ENCODE measurements at places on chromosomes 7 and 10.

DNA sequence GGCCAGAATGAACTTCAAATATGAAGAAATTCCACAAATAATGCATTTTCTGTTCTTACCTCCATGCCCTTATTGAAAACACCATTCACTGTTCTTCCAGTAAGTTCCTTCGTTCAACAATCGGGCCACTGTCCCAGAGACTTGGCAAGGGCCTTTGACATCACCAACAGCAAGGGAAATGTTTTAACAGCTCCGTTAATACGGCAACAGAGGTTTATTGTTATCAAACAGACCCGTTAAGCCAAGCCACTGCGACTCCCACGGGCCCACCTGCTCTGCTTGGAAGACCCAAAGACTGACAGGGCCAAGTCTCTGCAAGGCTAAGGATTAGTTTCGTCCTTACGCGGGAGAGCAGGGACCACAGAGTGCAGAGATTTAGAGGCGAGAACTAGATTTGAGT is 43.4 kb upstream of the LYZL1 start:
- no peak for DNase-seq

DNA sequence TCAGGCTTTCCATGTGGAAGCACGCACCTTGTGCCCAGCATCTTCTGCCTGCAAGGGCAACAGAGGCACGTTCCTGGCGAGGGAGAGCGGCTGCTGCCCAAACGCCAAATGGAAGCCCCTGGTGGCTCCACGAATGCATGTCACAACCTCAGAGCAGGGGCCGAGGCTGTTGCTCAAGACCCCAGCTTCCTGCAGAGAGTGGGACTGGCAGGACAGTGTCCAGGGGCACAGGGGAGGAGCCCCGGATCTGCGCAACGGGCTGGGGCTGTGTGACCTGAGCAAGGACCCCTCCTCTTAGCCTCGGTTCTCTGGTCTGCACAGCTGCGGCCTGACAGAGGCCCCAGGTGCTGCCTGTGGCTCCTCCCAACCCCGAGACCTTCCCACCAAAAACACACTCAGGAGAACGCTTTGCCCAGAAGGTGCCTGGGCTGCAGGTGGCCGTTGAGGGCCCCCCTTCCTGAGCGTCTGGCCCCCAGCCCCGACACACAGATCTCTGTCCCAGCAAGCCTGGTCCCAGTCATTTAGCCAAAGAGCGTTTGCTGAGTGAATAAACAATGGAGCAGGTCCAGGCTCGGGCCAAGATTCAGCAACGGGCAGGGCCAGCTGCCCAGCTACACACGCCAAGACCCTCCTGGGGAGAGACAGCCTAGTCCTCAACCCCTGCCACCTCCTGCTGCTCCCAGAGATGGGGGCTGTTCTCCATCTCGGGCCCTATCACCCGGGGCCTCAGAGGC is 1.2 kb downstream of the MICALL2 start:
- no peak for DNase-seq

GRCh38 chr7:100952641-100953040 is 3.3 kb downstream of the MUC3A start:
- DNase-seq: no peak

GRCh38 chr10:338171-339037 is 203.1 kb downstream of the ZMYND11 start:
- DNase-seq: no peak

DNA sequence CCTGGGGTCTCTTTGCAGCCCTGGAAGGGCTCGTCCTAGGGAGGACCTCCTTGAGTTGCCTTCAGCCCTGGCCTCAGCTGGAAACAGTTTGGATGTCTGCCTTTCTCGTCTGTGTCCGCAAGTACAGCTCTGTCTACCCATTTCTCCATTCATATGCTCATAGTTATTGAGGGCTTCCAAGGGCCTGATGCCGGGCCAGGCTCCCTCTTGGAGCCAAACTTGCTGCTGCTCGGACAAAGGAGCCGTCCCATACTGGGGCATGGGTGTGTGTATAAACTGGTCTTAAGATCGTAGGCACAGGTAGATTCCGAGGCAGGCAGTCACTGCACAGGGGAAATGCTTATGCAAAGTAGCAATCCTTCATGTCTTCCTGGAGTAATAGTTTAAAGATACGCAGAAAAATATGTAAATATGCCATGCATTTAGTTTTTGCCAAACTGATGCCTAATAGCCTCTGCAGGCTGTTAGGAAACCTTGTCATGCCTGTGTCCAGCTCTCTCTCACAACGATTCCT is 117.0 kb upstream of the BTBD16 start:
- DNase-seq: no peak

DNA sequence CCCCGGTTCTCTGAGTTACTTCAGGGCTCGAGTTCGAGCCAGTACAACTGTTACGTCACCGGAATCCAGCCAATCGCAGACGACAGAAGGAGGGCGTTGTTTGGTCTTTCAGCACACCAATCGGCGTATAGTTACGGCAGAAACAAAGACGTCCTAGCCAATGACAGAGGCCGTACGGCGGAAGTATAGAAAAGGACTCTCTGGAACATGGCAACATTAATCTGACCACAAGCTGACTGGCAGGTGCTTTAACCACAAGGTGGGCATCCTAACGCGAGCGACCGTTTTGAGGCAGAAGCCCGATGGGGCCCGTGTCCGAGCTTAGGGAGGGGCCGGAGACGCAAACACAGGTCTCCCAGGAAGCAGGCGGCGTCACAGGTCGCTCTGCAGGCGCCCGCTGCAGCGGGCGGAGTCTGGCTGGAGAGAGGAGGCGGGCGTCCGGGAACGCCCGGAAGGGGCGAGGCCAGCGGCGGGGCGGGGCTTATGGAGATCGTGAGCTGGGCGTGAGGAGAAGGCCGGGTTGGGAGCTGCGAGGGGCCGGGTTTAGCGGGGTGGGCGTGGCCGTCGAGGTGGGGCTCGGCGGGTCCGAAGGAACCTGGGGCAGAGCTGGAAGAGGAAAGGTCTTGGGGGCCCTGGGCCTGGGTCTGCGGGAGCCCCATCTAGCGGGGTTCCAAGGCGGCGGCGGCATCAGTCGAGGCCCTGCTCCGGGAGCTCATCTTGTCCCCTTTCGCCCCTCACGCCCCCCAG is at the start of gene MOSPD3:
Gene MOSPD3, plus strand, starts transcription at position 558 of the 747 bp plus-strand sequence. CDS start 252 bp downstream, outside the sequence.
- peak; percentile 99 for DNase-seq

- DNase-seq: no peak
Observed at GRCh38 chr10:91759581-91759986, 38.6 kb upstream of the TNKS2 start.

- DNase-seq: no peak
Observed at GRCh38 chr10:132418527-132419416, 21.8 kb downstream of the PWWP2B start.

GRCh38 chr10:132455441-132455971 is 58.5 kb downstream of the PWWP2B start:
- no peak for DNase-seq

GRCh38 chr7:1915956-1916600 is 246.0 kb downstream of the ELFN1 start:
- no peak for DNase-seq

DNA sequence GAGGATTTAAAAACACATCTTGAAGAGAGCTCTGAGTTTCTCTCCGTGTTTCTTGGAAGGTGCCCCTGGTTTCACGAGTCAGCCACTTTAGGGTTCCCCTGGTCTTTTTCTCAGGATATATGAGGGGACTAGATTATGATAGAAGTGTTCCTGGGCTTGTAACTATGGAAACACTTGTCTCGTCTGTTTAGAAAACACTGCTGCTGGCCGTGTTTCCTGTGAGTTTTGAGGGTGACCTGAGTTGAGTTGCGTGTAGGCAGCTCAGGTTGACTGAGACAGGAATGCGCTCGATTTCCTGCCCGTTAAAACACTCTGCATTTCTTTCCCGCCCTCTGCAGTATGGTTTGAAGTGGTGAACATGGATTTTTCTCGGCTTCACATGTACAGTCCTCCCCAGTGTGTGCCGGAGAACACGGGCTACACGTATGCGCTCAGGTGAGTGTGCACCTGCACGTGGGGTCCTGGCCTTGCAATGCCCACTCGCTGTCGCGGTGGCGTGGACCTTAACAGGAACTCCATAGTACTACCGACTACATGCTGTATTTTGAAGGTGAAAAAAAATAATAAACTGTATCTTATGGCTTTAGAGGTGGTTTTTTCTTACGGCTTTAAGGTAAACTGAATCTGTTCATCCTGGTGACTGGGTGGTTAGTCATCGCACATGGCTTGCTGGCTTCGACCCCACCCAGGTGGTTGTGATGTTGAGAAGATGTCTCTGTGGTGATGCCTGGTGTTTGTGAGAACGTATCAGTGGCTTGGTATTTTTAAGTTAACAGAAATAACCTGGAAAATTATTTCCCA is at the start of gene SUN1:
Gene SUN1, plus strand, starts transcription at position 310 of the 801 bp plus-strand sequence. Its CDS starts 49 bp downstream, at position 359.
- peak; percentile 65 for DNase-seq

GRCh38 chr7:12226756-12227155 is 15.7 kb downstream of the TMEM106B start:
- DNase-seq: no peak

GRCh38 chr7:121633186-121633585 is 237.1 kb upstream of the FAM3C start:
- no peak for DNase-seq

DNA sequence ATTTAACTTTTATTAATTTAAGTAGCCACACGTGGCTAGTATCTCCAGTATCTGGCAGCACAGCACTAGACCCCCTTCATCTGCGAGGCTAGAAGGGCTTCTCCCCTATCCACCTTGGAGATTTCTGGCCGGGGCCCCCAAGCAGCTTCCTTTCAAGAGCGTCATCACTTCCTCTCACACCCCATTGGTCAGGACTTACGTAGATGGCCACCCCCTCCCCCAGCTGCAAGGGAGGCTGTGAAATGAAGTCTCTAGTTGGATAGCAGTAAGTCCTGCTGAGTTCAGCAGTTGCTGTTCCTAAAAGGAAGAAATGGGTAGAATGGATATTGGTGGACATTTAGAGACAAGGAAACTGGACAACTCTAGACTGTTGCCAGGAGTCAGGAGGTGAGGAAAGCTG is 33.8 kb upstream of the COMTD1 start:
- DNase-seq: no peak

DNA sequence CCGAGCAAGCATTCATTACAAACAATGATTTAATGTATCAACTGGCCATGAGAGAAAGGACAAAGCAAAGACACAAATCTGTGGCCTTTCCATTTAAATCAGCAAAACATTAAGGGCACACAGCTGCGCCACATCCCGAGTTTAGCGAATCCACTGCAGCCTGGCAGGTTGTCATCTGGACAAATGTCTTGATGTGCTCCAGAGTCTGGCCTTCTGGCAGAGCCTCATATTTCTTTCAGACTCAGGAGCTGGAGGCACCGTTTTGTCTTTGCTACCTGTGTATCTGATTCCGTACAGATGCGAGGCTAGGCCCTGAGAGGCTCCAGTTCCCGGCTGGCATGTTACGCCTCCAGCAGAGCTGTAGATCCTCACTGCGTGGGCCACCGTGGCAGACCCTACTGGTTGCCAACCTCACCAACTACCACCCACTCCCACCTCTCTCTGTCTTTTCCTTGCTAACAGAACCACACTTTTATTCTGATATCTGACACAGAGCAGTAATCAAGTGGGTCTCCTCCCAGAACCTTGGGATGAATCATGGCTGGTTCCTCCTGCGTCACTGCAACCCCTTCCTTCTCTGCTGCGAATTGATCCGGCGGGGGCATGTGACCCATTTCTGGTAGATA is 40.9 kb upstream of the EFCAB10 start:
- DNase-seq: no peak

GRCh38 chr7:42222891-42223290 is 14.1 kb downstream of the GLI3 start:
- no peak for DNase-seq
